ENCODE measurements at places on chromosomes 6 and 20.

- H3K36me3 ChIP-seq = no peaks in the 10 kb centered on the region
- H3K27me3 ChIP-seq = no peaks in the 10 kb centered on the region
- H3K27ac ChIP-seq = no peak overlapping the region
- no peak overlapping the region for H3K4me3 ChIP-seq
Observed at GRCh38 chr6:113696960-113697359, 160.2 kb upstream of the MARCKS start.

DNA sequence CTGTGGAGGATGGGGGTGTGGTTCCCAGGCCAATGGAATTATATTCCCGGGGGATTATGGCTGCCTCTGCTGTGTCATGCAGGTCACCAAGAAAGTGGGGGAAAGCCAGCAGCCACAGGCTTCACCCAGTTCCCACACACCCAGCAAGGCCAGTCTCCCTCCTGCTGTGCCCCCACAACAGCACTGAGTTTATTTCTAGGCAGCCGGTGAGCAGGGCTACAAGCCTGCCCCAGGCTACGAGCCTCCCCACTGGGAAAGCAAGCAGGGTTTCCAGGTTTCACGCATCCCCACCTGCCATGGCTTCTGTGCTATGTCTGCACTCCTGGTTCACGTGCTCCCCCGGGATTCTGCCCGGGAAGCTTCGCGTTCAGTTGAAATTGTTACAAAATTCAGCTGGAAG lies 72.6 kb downstream of the ERMARD start:
- no peak overlapping the region for H3K4me3 ChIP-seq
- no peak overlapping the region for H3K27ac ChIP-seq
- no peak for DNase-seq
- H3K36me3 ChIP-seq = no peaks in the 10 kb centered on the region
- H3K4me1 ChIP-seq = no peaks in the 10 kb centered on the region

- H3K27me3 ChIP-seq = no peaks in the 10 kb centered on the region
- H3K4me1 ChIP-seq = no peaks in the 10 kb centered on the region
Observed at GRCh38 chr20:9269280-9269971, 200.5 kb downstream of the PLCB4 start.

DNA sequence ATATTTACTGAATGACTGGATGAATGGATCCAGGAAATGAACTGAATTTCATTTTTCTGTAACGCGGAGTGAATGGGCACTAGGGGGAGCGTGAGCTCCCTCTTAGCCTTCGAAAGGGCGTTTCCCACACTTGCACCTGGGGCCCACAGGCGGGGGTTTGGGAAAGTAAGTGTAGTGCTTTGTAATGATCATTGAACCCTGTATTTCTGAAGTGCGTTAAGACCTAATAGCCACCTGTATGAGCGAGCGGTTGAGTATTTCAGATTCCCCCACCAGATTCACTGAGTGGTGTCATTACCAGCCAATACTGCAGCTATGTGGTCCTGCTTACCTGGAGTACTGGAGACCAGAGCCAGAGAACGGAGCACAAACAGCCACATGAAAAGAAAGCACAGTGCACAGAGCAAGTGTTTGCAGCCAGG lies 10.5 kb downstream of the SYTL3 start:
- DNase-seq = no peak
- no peak overlapping the region for H3K4me3 ChIP-seq
- no peaks in the 10 kb centered on the region for H3K36me3 ChIP-seq
- H3K27me3 ChIP-seq = no peaks in the 10 kb centered on the region
